Activated CD4-positive, CD25-positive, alpha-beta regulatory T cell (primary cell): ENCODE measurements at places on chromosomes 7 and 10.

- DNase-seq = no peak
Observed at GRCh38 chr7:116633131-116633988, 38.6 kb upstream of the MET start.

DNA sequence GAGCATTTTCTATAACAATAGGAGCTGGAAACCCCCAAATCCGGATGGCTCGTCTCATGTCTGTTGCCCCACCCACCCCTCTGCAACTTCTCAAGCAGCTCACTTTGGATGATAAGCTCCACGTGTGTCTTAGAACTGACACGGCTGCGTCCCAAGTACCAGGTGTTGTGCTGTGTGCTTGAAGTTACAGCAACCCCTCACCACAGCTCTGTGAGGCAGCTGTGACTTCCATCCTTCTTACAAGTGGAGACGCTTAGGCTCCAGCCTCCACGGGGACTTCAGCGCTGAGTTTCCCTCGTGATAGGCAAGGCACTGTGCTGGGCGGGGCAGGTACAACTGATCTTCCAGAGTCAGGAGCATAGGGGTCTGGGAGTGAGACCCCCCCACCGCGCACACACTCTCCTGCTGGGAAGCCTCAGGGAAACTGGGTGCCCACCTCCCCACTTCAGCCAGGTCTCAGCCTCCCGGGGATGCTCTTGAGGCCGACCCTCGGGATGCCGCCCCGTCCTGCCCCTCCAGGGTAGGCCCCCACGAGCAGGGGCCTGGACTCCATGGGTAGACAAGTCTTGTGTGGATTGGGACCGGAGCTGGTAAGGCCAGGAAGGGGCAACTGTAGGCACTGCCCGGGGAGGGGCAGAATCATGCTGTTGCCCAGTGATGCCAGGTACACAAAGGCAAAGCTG is 31.4 kb downstream of the EN2 start:
- no peak for DNase-seq

DNA sequence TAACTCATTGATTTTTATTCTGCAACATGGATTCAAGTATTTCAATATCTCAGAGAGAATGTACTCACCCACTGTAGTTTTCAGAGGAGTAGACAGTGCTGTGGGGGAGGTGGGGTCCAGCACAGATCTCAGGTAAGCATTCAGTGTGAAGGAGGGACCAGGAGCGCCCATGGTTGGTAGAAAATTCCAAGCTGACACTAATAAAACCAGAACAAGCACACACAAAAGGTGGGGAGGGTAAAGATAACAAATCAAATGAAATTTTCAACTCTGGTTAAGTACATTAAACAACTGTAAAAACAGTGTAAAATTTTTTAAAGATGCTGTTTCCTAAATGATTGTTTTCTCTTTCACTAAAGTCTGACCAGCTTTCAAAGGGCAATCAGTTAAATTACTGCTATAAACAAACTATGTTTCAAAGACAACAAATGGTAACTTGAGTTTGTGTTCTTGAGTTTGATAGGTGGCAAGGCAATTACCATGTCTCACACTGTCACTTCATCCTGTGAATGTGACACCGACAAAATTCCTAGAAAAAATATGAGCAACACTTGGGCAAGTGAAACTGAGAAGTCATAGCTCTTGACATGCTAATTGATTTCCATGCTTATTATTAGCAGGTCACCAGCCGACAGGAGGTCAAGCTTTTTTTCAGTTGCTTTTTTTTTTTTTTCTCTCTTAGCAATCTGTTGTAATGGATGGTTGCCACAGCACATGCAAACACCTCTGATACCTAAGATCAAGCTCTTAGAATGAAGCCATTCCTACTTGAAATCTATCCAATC is 205.8 kb upstream of the SLC26A5 start:
- DNase-seq = no peak

DNA sequence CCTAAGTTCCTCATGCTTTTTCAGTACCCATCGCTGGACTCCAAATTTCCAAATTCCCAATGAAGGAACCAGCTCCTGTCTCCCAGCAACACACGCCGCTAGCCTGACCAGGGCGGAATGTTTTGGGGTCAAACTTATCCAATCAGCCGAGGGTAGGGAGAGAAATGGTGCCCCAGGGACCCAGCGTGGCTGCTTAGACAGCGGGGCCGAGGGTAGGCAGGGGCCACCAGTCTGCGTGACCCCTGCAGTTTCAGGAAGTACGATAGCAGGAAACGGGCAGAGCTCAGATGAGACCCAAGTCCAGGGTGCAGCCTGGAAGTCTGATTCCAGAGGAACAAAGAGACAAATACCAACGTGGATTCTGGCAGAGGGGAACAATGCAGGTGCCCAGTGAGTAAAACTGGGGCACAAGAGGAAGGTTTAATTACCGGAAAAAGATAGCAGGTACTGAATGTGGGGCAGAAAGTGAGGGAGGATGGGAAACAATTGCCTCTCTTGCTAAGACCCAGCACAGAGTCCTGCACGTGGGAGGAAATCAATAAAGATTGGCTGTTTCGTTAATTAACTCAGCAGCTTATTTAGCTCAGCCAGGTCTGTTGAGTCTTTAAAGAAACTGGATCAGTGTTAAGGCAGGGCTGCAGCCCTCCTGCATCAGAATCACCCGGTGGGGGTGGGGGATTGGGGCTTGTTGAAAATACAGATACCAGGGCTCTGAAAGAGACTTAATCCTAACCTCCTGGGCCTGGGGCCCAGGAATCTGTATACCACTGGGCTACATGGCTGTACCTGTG is 50.4 kb upstream of the NFE2L3 start:
- no peak for DNase-seq

- DNase-seq = no peak
Observed at GRCh38 chr10:78756604-78757343, 312.0 kb upstream of the ZMIZ1 start.

GRCh38 chr7:83574616-83575015 is 74.3 kb downstream of the SEMA3E start:
- DNase-seq = no peak

DNA sequence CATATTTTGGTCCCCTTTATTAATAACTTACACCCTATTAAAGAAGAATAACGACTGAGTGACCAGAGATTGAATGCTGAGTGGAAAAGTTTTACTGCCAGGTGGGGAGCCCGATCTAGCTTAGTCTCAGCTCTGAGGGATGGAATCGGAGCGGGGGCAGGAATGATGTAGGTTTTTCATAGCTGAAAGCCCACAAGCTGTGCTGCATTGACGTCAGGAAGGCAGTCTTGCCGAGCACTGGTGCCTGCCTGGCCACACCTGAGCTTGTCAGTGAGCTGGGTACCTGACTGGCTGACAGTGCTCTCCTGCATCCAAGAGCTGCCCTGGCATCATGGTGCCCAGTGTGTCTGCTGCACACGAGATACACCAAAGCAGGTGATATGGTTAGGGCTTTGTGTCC is 34.8 kb downstream of the GRK5 start:
- no peak for DNase-seq

DNA sequence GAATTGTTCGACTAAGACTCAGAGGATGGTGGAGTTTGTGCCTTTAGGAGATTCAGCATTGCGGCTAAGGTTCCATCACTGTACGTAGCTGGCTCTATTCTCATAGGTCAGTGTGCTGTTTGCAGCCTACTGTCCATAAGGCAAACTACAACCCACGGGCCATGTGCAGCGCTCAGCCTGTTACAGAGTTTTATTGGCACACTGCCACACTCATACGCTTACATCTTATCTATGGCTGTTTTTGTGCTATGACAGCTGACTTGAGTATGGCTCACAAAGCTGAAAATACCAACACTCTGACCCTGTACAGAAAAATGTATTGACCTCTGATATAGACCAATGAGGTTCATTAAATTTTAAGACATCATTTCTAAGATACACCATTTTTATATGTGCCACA is 114.5 kb downstream of the ARID5B start:
- DNase-seq = no peak

DNA sequence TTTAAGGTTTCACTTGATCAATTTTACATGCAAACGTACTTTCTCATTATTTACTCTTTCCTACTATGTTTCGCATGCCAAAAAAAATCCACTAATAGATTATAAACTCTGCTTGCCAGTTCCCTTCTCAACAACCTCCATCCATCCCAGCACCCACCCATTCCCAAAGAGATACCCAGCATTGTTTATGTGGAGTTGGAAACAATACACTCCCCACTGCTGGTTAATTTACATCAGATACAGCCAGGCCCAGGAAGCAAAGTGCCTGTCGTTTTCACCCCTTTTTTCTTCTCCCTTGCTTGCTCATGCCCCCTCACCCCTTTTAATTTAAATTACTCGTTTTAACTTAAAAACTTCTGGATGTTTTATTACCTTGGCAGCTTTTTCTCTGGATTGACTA is 59.9 kb downstream of the HIBADH start:
- no peak for DNase-seq

DNA sequence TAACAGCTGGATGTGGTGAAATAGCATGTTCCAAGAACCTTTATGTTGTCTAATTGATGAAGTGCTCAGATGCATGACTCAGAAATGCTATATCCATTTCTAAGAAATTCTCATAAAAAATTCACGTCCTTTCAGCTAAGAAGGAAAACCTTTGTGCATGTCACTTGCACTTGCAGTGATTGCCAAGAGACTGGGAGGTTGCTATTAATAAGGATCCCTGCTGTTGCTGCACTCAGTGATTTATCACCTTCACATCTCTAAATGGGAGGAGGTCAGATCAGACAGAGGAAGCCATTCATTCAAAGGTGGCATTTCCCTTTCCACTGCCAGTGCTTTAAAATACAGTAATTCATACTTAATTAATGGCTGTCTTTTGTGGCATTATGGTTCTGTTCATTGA is 89.5 kb downstream of the THSD7A start:
- no peak for DNase-seq

- DNase-seq = no peak
Observed at GRCh38 chr7:37531225-37531624, 82.6 kb upstream of the ELMO1 start.
